ENCODE measurements at places on chromosomes 2 and 18.
A peak's percentile ranks its signal among the peaks of the same experiment; 100 is the strongest.

GRCh38 chr2:51324051-51324450 lies 292.1 kb upstream of the NRXN1 start:
- DNase-seq: no peak

DNA sequence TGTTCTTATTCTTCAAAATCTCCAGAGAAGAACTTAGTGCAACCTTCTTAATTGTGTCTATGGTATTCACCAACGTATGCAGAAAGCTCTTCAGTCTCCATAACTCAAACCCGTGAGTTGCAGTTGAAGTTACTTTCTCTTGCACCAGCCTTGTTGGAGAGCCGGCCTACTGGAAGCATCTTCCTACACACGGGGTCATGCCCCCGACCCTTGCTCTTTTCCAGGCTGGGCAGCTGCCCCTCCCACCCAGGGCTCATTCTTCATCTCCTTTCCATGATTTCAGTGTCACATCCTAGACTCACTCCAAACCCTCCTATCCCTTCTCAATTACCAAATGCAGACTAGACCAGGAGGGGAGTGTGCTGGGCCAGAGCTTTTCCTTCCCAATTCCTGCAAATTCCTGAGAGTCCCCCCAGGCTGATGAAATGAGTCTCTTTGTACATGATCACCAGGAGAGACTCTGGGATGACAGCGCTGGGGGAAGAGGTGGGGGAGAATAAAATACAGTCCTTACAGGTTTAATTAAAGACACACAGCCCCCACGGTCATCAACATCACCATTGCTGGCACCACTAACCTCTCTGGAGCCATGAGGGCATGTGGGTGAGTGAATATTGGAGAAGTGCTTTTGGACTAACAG lies 75.3 kb downstream of the COLEC12 start:
- no peak for DNase-seq

DNA sequence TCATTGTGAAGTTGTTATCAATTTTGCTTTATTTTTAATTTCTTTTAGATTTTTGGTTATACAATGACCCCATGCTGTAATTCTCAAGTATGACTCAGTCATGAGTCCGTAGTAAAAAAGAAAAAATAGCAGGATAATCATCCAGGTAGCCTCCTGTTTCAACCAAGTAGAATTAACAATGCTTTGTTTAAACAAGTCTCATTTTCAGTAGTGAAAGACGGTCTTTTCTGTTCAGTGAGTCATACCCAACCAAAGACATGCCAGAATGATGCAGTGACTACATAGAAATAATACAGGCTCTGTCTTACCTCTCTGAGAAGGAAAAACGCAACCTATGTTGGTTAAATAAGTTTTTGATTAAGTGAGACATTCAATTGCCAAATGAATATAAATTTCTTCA lies 67.8 kb upstream of the DSC1 start:
- peak; percentile 95 for DNase-seq

- DNase-seq: peak; percentile 36
These were observed 70.6 kb upstream of the PPM1B start for GRCh38 chr2:44098050-44098449.

All from kidney tubule cell (primary cell).